EL (cell line): ENCODE measurements at places on chromosomes 12 and 14.
A peak's percentile ranks its signal among the peaks of the same experiment; 100 is the strongest.

- no peak for DNase-seq
Observed at GRCh38 chr12:100329800-100330199, 27.1 kb upstream of the SLC17A8 start.

DNA sequence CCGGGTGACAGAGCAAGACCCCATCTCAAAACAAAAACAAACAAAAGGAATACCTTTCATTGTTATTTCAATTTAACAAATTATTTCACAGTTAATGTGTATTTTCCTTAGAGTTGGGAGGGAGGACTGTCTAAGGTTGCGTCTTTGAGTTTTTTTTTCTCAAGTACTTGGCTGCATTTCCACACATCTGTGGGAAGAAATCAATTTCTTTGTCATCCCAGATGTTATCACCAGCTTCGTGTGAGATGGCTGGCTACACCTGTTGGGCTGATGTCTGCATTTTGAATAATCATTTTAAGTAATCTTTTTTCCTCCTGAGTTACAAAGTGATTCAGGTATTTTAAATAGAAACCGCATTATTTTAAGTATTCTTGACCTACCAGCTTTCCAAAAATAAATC, 59.4 kb downstream of the EML1 start:
- no peak for DNase-seq

GRCh38 chr12:52207895-52208294, 16.1 kb upstream of the KRT80 start:
- peak; percentile 46 for DNase-seq

GRCh38 chr14:102779084-102779462, 1.8 kb downstream of the TRAF3 start:
- no peak for DNase-seq

DNA sequence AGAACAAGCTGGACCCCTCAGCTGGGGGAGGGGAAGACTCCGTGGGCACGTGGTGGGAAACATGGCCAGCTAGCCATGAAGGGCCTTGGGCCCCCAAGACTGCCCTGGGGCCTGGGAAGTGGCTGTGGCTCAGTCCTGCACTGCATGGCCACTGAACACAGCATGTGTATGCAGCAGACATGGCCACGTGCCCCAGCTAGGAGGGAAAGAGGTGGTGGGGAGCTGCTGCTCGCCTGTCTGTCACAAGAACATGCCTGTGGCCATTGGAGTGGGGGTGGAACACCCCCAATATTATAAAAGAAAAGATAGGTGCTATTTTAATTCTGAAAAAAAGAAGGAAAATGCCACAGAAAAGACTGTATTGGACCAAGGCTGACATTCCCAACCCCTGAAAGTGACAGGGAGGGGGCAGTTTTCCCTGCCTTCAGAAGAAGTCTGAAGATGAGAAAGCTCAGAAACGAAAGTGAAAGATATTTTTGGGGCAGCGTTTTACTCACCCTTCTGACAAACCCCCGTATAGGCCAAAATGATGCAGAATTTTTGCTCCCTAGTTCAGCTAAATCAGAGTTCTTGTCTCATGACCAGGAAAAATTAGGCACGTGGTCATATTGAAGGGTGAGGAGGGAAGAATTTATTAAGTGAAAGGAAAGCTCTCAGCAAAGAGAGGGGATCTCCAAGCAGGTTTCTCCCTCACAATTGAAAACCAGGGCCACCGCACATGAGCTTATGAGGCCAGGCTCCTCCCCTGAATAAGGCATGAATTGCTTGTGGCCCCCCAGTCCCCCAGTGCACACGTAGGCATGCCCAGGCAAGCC, 35.2 kb upstream of the PCNX1 start:
- DNase-seq = no peak

GRCh38 chr14:33568935-33569579, 381.8 kb downstream of the EGLN3 start:
- peak; percentile 37 for DNase-seq

GRCh38 chr14:72545411-72546311, 348.2 kb downstream of the DPF3 start:
- peak; percentile 14 for DNase-seq

GRCh38 chr14:72451054-72451972, 442.6 kb downstream of the DPF3 start:
- no peak for DNase-seq

DNA sequence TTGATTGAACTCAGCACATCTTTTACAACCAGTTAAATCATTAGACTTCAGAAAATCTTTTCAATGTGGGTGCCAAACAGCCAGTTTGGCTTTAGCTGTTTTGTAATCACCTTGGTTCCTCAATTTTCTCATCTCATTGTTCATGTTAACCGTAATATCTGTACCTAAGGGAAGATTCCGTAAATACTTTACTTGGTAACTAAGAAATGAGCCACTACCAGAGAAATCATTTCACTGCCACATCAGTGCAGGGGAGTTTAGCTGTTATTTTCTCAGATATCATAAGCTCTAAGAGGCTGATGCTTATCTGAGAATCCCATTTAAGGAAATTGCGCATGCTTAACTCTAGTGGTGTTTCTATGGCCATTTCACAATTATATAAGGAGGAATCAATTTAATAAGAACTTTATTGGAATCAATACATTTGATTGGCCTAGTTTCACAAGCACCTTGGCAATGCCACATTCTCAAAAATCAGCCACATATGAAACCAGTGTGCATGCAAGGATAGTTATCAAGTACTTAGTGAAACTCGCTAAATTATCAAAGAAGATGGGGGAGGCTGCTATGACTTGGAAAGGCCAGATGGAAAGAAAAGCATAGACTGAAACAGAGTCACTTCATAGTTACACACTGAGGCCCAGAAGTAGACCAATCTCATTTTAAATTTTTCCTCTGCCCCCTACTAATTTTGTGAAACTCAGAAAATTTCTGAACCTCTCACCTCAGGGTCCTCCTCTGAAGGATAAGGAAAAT, 28.1 kb upstream of the IL22 start:
- DNase-seq = no peak

- no peak for DNase-seq
Observed at GRCh38 chr12:113932381-113933196, 33.5 kb downstream of the RBM19 start.

DNA sequence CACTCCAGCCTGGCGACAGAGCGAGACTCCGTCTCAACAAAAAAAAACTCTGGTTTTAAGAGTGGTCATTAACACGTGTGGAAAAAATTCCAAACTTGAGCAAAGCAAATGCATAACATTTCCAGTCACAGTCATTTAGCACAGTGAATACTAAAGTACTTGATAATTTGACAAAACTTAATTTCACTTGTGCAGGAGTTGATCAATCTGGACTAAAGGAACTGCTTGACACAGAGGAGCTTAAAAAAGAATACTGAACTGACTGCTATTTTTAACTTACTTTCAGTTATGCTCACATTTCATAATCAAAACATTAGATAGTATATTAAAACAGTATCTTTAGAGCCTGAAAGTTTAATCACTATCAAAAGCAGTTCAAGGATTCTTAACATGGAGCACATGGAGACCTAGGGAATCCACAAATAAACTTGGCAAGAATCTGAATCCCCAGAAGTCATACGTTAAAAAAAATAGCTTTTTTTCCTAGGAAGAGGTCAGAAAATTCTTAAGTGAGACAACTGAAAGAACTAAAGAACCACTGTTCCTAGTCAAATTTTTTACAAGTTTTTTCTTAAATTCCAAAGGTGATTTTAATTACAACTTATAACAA, 7.4 kb downstream of the UBE2N start:
- DNase-seq = no peak

GRCh38 chr14:47389535-47389934, 285.9 kb downstream of the MDGA2 start:
- no peak for DNase-seq

GRCh38 chr14:33376510-33376909, 437.8 kb downstream of the NPAS3 start:
- no peak for DNase-seq

GRCh38 chr14:40058901-40059897, 627.0 kb upstream of the FBXO33 start:
- no peak for DNase-seq

- peak; percentile 92 for DNase-seq
Observed at GRCh38 chr14:52025310-52025709, 36.0 kb downstream of the RTRAF start.

GRCh38 chr12:59121451-59121850, 201.1 kb upstream of the LRIG3 start:
- DNase-seq = no peak

DNA sequence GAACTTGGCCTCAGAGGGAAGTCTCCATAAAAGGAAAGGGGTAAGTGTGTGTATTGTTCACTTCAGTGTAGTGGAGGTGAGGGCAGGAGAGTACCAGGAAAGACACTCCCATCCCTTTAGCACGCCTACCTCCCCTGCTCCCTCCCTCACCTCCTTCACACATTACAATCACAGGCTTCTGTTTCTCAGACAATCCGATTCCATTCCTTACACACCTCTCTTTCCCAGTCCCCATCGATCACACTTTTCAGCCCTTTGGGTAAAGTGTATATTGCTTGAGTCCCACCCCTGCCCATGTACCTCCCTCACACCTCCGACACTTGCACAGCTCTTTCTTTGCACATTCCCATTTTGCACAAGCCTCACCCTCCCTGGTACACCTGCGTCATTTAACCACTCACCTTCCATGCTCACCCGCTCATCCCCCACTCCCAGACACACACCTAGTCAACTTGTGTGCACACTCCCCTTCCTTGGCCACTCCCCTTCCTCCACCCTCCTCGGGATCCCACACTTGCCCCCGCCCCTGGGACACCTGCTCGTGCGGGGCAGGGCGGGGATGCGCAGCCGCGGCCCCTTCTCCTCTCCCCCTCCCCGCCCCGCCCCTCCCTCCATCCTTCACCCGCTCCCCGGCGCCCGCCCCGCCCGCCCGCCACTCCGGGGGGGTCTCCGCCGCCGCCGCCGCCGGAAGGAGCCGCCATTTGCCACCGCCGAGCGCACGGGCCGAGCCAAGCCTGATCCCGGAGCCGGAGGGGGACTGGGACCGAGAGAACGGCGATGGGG, at the start of gene MARCHF9:
TSS of gene MARCHF9 (plus strand) at position 693 of the 783 bp plus-strand sequence. CDS start 426 bp downstream, outside the sequence.
- peak; percentile 43 for DNase-seq

GRCh38 chr12:73935817-73936216, 601.8 kb upstream of the ATXN7L3B start:
- DNase-seq = no peak

DNA sequence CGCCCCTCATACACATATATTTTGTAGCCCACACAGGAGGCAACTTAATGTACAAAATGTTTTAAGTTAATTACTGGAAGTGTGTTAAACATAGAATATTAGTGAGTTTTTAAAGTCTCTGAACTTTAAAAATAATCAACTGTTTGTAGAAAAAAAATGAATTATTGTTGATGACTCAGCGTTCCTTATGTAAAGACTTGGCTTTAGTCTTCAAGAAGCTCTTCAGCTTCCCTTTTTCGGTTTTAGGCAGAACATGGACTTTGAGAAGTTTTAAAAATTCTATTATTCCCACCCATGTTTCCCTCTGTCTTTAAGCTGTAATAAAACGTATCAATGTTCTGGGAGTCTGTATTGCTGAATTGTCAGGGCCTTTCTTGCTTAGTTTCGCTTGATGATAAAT, 269.5 kb downstream of the FBXL14 start:
- no peak for DNase-seq
